Brain (organoid and tissue), 16 donors: ENCODE measurements at places on chromosomes 5 and 9.

- DNase-seq: no peak
Measured at GRCh38 chr9:79346350-79347020, 225.3 kb upstream of the TLE4 start.

DNA sequence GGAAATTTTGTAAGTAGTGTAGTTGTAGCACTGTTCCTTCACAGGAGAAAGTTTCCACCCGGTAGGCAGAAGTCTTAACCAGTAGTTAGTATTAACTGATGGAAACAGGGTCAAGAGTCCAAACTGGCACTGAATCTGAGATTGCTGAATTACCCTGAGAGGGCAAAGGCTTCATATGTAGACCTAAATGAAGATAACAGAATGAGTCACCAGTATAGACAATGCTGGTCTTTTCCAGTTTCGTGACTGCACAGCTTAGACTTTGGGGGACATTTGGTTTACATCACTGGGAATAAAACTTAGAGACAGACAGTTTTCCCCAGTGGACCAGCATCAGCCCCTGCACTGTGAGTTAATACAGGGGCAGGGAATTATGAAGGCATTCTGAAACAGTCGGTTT lies 60.5 kb downstream of the PCSK5 start:
- DNase-seq: no peak

DNA sequence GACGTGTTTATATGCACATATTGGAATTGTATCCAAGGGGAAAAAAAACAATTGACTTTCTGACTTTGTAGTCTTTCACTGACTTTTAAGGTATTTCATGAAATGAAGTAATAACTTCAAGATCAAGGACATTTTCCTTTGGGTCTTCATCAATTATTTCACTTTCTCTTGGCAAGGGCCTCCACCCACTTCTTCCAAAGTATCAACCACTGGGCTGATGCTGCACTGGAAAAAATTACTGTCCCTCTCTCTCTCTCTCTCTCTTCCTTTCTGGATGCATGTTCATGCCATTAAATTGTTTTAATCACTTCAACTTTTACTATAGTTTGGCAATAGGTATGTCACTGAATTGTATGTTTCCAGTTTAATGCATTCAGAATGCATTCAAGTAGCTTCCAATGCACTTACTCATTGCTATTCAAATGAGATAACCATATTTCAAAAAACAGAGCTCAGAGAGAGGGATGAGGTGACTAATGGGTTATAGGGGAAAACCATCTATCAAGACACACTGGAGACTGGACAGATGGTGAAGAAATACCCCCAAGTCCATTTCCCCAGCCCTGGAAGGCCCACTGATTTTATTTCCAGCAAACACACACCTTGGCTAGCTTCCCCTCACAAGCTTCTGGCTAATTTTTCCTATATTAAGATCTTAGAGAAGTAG lies 585.3 kb downstream of the EBF1 start:
- DNase-seq: no peak

DNA sequence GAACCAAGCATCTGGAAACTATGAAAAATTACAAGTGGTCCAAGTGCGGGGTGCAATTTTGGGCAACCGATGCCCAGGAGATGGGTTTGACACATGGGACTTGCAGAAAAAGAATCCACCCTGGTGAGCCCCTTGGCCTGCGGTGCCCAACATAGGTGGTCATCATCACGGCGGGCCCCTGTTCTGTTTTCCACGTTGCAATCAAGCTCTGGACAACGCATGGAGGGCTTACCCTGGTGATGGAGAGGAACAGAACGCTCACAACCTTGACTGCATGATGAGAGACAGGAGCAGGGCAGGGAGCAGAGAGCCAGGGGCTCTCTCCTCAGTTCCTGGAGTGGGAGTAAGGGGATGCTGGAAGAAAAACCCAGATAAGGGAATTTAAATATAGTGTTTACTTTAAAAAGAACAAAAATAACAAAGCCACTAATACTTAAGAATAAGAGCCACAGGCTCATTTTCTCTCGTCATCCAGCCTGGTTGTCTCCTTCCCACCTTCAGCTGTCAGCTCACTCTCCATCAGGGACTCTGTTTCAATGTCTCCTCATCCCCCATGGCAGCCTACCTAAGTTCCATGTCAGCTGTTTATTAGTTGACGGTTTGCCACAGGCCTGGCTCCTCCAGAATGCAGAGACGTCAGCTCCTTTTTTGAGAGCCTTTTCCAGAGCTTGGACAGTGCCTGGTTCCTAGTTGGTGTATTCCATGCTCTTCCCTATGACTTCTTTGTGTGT lies 172.1 kb downstream of the GADD45G start:
- DNase-seq: no peak

DNA sequence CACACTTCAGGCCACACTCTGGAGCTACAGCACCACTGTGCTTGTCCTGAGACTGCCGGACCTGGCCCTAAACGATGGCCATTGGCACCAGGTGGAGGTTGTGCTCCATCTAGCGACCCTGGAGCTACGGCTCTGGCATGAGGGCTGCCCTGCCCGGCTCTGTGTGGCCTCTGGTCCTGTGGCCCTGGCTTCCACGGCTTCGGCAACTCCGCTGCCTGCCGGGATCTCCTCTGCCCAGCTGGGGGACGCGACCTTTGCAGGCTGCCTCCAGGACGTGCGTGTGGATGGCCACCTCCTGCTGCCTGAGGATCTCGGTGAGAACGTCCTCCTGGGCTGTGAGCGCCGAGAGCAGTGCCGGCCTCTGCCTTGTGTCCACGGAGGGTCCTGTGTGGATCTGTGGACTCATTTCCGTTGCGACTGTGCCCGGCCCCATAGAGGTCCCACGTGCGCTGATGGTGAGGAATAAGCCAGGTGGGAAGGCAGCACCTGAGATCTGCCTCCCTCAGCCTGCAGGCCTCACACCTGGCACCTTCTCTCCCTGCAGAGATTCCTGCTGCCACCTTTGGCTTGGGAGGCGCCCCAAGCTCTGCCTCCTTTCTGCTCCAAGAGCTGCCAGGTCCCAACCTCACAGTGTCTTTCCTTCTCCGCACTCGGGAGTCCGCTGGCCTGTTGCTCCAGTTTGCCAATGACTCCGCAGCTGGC lies 14.7 kb downstream of the CRB2 start:
- DNase-seq: no peak

DNA sequence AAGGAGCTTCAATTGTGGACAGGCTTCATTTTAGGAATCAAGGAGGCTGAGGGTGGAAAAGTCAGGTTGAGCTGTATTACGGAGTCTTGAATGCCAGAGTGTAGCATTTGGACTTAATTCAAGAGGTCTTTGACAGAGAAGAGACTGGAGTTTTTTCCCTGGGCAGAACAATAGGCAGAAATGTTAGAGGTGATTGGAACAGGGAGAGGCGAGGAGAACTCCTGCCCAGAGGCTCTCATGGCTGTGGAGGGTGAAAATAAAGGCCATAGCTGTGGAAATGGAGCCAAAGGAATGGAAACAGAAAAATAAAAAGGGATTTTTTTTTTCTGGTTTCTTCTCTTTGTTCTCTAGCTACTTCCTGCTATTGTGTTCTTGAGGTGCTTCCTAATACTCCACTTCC lies 3.7 kb upstream of the IFNB1 start:
- DNase-seq: no peak

DNA sequence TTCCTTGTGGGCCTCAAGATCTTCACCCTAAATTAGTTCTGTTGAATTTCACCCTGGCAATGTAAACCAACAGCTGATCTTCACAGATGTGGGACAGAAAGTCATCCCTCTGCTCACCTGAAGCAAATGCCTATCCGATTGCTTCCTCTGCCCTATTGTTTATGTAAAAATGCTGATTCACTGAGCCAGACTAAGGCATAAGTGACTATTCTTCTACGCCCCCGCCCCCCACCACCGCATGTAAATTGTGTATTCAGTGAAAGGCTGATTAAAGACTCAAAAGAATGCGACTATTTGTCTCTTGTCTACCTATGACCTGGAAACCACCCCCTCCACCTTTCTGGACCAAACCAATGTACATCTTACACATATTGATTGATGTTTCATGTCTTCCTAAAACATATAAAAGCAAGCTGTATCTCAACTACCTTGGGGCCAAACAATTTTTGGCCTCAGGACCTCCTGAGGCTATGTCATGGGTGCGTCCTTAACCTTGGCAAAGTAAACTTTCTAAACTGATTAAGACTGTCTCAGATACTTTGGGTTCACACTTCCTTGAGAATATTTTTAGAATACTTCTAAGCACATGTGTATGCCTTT lies 129.7 kb upstream of the BOD1 start:
- DNase-seq: no peak

DNA sequence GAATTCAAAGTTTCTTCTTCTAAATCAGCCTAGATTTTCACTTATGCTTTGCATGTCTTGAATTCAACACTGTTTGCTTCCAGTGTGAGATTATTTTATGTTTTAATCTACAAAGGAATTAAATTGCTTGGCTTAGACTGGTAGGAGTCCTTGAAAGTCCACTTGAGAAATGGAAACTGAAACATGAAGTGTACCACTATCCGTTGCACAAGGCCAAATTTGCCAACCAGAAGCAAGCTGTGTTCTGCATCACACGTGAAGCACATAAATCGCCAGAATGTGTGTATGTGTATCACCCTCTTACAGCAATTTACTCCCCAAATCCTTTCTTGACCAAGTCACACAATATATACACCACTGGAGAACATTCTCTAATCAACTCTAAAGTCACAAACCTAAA lies 10.3 kb downstream of the SEMA6A start:
- DNase-seq: no peak

- DNase-seq: peak; percentile 40
Measured at GRCh38 chr9:131732061-131732526, 7.8 kb downstream of the RAPGEF1 start.

DNA sequence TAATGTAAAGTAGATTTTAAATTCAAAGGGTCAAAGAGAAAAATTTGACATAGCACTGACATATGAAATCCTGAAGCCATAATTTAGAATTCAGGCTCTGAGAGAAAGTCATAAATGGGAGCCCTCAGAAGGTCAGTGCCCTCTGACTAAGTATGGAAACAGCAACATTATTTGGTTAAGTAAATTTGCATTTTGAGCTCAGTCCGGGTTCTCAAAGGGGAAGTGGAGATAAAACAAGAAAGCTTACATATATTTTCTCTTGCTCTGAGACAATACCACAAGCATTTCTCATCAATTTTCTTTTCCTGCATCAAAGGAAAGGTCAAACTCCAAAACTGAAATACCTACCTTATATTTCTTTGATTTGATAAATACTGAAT lies 348.0 kb downstream of the SEMA5A start:
- no peak for DNase-seq

DNA sequence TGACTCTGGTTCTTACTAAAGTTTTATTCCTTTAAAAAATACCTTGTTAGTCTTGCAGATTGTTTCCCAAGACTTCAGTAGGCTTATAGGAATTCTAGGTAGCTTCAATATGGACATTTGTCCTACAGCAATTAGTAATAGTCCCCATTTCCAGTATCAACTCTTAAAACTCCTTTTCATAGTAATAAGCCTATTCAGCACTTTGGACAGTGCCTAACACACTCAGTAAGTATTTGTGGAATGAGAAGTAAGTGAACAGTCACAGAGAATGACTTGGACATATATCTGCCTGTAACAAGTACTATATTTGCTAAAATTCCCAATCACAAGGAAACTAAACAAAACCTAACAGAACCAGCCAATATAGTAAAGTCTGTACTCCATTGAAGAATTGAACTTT lies 1291.8 kb upstream of the DMAC1 start:
- DNase-seq: no peak

GRCh38 chr9:114238472-114238871 lies 83.1 kb downstream of the COL27A1 start:
- DNase-seq: no peak

DNA sequence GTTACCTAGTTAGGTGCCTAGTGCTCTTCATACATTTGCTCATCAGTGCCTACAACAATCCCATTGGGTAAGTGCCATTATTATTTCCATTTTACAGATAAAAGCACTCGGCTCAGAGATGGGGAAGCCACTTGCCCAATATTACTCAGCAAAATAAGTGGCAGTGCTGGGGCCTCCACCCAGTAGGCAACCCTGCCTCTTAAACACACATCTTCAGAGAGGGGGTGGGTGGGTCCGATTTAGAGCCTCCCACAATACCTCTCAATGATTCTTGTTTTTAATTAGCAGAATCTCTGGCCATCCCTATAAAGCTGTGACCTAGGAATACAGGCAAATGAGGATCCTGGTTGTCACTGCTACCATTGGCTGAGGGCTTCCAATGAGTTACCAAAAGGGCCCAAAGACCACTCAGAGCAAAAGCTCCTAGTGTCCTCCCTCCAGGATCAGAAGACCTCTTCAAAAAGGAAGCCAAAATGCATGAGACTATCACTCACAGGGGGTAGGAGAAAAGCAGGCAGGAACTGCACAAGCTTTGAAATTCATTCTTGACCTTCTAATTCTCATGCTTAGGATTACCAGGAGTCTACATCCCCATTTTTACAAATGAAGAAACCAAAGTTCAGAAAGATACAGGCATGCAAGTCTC lies 36.1 kb upstream of the UBE2D2 start:
- DNase-seq: no peak

GRCh38 chr9:104958751-104959150 lies 30.8 kb upstream of the ABCA1 start:
- DNase-seq: no peak

- peak; percentile 83 for DNase-seq
Measured at GRCh38 chr9:130707225-130707976, 13.8 kb downstream of the EXOSC2 start.
